ENCODE measurements at places on chromosomes 5 and 9. TPM values are rescaled to one million over a fixed set of nuclear protein-coding genes. Genes with fewer than 3 reads are reported as not detected.

The STPG3 gene
- total RNA-seq, result not detected

The SLF1 gene
- 15.7 TPM for total RNA-seq

The AK1 gene
- 46.5 TPM for total RNA-seq

The PRKACG gene
- not detected for total RNA-seq

GRCh38 chr9:37454238-37454637 is 11.0 kb downstream of the ZBTB5 start:
- H3K27me3 ChIP-seq, result no peaks in the 10 kb centered on the region
- H3K4me3 ChIP-seq, result no peak overlapping the region
- peaks cover 6% of the 10 kb centered on the region for H3K4me1 ChIP-seq
- H3K27ac ChIP-seq, result no peak overlapping the region
- peaks cover 14% of the 10 kb centered on the region for H3K36me3 ChIP-seq
- DNase-seq, result no peak

DNA sequence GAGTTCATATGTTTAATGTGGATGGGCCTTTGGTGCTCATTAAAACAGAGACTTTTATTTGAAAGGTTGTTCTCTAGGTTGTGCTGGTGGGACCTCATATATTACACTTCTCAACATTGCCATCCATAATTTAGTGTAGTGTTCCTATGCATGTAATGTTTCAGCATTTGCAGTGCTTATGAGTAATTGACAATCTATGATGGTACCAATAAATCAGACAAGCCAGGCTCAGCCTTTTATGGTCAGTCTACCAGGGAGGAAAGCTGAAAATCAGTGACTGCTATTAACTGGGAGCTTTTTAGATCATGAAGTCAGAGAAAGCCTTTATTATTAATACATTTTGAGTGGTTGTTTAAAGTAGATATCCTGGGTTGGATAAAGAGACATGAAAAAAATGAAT is 120.1 kb upstream of the SLC28A3 start:
- H3K4me1 ChIP-seq, result peaks cover 12% of the 10 kb centered on the region
- DNase-seq, result no peak
- no peaks in the 10 kb centered on the region for H3K36me3 ChIP-seq
- peaks cover 4% of the 10 kb centered on the region for H3K27me3 ChIP-seq
- H3K27ac ChIP-seq, result no peak overlapping the region

GRCh38 chr5:1378096-1378495 is 33.2 kb upstream of the CLPTM1L start:
- no peaks in the 10 kb centered on the region for H3K36me3 ChIP-seq
- H3K4me3 ChIP-seq, result no peak overlapping the region
- peaks cover 50% of the 10 kb centered on the region for H3K27me3 ChIP-seq

DNA sequence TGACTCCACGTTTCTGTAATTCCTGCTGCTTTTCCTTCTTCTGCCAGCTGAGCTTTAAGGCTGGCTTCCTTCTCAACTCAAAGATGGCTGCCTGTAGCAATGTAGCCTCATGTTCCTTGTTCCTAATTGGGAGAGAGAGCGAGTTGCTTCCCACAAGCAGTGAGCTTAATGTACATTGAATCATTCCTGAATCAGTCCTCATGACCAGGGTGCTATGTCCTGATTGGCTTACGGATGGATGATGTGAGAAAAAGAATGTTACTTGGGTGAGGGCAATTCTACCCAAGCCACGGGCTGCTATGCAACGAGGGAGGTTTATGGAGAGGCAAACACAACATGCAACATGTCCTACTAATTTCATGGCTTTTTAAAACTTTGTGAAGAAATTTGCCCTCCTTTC is 356.2 kb downstream of the RASEF start:
- peaks cover 9% of the 10 kb centered on the region for H3K4me1 ChIP-seq
- H3K4me3 ChIP-seq, result no peak overlapping the region
- H3K27me3 ChIP-seq, result no peaks in the 10 kb centered on the region
- H3K36me3 ChIP-seq, result no peaks in the 10 kb centered on the region
- DNase-seq, result no peak
- no peak overlapping the region for H3K27ac ChIP-seq

- H3K4me3 ChIP-seq, result no peak overlapping the region
- no peak for DNase-seq
- no peak overlapping the region for H3K27ac ChIP-seq
- H3K36me3 ChIP-seq, result no peaks in the 10 kb centered on the region
- H3K4me1 ChIP-seq, result peaks cover 8% of the 10 kb centered on the region
Observed at GRCh38 chr5:144141585-144141984, 28.9 kb downstream of the YIPF5 start.

Measured in progenitor cell of endocrine pancreas (in vitro differentiated cells).